Suppressor macrophage treated with lipopolysaccharide for 4 hours (primary cell): ENCODE measurements at places on chromosomes 5 and 9.

- peak; percentile 86 for DNase-seq
Measured at GRCh38 chr5:170293273-170293672, 4.3 kb downstream of the LCP2 start.

DNA sequence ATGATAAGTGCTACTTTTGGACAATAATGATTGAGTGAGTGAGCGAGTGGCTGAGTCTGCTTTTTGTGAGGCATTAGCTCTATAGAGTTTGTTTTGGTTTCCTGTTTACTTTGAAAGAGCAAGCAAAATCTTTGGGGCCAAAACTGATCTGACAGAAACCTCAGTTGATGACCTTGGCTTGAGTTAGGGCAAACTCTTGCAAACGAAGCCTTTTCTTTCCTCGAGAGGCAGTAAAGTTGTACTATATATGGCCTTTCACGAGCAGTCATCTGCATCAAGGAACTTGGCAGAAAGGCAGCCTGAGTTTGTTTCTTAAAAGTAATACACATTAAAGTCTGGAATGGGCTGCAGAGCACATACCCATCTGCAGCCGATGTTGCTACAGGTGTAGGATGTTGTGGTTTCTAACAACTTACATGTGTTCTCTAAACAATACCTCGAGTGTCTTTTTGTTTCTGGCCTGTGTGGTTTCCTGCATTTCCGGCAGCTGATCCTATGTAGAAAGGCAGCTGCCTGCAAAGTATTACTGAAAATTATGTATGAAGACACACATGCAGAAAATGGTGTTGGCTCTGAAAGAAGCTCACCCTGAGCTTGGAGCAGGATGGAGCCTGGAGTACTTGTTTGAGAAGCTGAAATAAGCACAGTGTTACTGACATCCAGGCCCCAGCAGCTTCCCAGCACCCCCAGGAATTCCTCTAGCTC is 60.8 kb downstream of the FOXD1 start:
- no peak for DNase-seq

- DNase-seq: no peak
Measured at GRCh38 chr5:113132564-113132963, 156.0 kb downstream of the DCP2 start.

- DNase-seq: peak; percentile 83
Measured at GRCh38 chr5:147310059-147310704, 75.4 kb downstream of the STK32A start.

DNA sequence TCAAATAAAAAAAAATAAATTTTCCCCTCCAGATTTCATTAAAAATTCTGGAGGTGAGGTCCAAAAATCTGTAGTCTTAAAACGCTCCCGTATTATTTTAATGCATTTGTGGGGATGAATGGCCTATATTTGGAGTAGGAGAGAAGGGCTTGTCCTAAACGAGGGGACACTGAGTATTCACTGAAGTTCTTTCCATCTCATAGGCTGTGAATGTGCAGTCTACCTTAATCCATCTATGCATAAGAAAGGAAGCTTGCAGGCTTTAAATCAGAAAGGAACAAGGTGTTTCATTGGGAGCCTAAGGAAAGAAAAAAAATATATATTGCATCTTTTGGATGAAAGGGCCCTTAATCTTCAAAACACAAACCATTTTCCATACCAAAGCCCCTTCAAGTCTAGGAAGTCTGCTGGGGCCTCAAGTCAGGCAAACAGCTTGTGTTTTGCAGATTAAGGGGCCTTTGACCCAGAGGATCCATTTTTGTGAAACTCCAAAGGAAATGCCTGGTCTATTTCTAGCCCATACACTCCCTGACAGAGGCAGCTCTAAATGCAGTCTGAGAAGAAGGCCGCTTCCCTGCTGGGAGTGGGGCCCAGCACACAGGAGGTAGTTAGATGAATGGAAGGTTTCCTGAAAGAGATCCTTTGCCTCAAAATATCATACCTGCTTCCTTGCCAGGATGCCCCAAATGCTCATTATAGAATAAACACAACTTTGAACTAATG is 35.6 kb downstream of the BRINP1 start:
- no peak for DNase-seq

DNA sequence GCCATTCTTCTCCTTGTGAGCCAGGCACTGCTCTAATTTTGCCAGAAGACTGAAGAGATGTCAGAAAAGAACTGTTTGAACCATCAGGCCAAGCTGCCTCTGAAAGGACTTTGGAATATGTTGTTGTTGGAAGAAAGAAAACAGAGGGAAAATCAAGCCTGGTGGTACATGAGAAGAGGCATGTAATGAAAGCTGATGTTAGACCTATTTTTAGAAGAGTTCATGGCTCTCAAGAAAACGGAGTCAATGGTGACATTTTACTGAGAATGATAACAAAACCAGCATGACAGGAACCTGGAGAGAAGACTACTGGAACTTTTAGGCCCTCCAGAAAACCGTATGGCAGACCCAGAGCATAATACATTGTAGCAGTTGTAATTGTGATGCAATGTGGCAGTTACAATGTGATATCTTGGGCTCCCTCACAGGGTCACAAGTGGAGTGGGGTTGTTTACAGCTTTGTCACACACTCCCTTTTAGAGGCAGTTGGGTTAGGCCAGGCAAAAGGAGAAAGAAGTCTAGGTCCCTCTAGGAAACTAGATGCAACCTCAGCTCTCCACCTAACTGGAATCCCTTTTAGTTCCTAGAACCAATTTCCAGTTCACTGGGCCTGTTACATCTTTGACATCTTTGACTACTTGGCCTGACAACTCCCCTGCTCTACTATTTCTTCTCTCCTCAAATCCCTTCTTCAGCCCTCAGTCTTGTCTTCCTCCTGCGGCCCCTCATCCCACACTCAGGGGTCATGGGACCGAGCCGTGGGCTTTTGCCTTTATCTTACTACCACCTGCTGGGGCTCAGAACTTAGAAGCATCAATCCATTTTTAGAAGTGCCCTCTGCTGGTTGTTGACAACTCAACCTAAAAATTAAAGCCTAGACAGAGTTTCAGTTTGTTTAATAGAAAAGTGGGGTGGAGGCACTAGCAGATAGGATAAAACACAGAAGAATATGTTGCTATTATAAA is 61.2 kb upstream of the JAK2 start:
- peak; percentile 42 for DNase-seq

GRCh38 chr5:149317281-149318048 is 27.8 kb upstream of the GRPEL2 start:
- DNase-seq: peak; percentile 31

GRCh38 chr9:87558606-87559190 is 61.0 kb downstream of the DAPK1 start:
- no peak for DNase-seq

DNA sequence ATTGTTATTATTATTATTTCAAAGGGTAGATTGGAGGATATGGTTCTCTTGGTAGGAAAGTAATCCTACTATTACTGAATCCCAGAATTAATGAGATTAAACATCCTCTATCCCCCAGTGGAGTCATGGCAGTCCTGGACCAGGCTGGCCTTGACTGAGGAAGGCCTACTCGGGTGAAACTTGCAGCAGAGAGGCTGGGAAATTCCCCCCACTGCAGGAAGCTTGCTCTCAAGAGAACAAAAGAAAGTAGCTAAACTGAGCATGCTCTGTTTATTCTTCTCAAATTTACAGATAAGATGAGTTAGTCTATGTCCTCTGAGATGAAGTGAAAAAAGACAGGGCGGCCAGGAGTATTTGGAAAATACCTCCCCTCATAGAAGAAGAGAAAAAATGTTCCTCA is 233.9 kb upstream of the RPS23 start:
- no peak for DNase-seq

- DNase-seq: peak; percentile 26
Measured at GRCh38 chr5:115180165-115180709, 10.5 kb upstream of the TRIM36 start.

DNA sequence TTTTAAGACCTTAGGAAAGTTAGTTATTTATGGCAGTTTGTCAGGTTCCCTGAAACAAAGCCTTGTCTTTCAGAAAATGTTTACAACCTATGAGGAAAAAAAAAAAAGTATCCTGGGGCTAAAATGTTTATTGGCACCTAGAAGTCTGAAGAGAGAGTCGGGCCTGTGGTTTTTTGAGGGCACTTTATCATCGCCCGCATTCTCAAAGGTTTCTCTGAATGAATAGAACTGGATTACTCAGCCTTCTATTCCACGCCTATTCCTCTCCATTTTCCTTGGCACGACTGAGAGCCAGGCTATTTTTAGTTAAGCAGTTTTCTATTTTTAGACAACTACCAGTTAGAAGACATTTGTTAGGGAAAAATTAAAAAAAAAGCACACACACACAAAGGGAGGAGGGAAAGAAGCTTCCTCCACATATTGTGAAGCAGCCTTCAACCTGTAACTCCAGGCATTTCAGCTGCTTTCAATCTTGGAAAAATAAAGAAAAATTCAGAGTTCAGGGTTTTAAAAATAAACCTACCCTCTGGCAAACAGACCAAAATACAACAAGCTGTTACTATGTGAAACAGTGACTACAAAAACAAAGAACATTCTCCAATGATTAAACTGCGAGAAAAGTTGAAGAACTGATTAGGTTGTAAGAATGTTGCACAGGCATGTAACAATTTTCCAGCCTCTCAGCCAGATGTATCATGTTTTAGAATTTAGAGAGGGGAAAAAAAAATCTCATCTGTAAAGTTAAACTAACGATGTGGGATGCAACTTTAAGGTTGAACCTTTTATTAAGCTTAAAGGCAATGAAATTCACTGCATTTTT is 97.0 kb downstream of the MEF2C start:
- peak; percentile 41 for DNase-seq

DNA sequence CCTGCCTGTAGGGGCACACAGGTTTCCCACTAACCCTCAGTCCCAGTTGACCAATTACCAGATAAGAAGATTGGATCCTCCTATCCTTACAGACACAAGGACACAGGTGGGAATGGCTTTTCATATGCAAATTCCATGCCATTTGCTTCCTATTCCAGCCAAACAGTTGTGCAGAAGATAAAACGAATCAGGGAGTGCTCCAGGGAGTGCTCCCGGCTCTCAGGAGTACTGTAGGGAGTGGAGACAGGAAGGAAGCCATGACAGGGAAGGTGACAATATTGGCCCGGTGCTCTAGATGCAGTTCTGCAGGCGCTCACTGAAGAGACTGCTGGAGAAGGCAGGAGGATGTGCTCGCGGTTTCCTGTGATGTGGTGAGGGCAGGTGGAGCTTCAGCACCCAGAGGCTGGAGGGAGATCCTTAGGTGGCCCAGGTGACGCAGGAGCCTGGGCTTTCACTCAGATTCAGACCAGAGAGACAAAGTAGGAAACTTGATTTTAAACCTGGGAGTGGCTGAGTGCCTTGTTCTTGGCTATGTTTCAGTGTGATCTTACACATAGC is 260.0 kb downstream of the AUH start:
- DNase-seq: no peak

GRCh38 chr5:103016167-103016566 is 103.8 kb downstream of the GIN1 start:
- DNase-seq: no peak
